ENCODE measurements at places on chromosomes 4 and X. TPM values are rescaled to one million over a fixed set of nuclear protein-coding genes. Genes with fewer than 3 reads are reported as not detected.

DNA sequence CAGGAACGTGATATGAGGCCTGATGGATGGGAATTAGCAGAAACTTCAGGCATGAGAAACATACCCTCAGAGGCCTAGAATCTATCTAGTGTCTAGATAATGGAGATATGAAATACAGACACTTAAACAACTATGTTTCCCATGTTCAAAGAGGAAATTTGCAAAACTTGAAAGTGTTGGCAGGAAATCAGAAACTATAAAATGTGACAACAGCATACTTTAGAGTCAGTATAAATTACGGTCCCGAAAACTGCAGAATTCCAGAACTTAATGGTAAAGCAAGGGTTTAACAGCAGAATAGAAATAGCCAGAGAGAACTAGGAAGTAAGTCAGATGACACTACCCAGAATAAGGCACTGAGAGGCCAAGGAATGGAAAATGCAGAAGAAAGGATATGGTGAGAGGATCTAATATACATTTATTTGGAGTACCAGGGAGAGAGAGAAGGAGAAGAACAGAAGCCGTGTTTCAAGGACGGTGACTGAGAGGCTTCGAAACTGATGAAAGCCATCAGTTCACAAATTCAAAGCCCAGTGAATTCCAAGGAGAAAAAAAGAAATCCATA is 7.4 kb downstream of the HTT-AS start:
- no peak overlapping the region for H3K27ac ChIP-seq
- H3K27me3 ChIP-seq: no peaks in the 10 kb centered on the region
- H3K4me1 ChIP-seq: no peaks in the 10 kb centered on the region
- H3K4me3 ChIP-seq: no peak overlapping the region

DNA sequence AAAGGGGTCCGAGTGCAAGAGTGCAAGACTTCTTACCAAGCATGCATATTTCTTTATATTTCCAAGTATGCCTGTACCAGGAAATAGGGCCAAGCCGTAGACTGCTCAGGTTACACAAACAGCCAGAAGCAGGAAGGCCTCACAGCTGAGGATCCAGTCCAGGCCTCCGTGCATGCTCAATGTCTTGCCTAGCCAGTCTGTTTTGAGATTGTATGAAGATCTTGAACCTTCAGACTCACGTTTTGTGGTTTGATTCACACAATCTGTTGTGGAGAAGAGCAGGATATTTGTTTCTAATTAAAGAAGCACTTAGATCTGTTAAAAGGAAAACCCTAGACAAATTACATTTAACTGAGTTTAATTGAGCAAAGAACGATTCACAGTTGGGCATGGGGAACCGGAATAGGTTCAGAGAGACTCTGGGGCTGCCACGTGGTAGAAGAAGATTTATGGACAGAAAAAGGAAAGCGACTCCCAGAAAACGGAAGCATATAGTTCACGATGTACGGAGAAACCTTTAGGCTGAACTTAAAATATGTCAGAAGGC is 1.2 kb downstream of the MGST2 start:
- peak overlapping the region; percentile 65 for H3K4me3 ChIP-seq
- H3K4me1 ChIP-seq: peaks cover 4% of the 10 kb centered on the region
- H3K36me3 ChIP-seq: no peaks in the 10 kb centered on the region
- H3K27ac ChIP-seq: no peak overlapping the region

Gene PLCXD1
- total RNA-seq: 124 TPM

DNA sequence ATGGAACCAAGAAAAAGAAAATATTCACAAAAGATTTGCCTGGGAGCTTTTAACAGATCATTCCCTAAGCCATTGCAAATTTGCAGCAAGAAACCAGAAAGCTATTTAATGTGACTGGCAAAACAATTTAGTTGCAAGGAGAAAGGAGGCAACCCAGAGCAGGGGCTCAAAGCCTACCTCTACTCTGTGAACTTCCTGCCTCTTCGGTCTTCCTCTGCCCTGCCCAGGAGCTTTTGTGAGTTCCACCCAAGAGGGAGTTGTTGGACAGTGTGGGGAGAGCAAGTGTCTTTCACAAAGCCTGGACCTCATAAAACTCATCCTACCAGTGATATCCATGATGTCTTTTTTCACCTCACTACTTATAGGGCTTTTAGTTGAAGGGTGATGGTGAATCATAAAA is 107.4 kb downstream of the AFF1 start:
- DNase-seq: no peak
- H3K4me1 ChIP-seq: peaks cover 25% of the 10 kb centered on the region
- H3K4me3 ChIP-seq: no peak overlapping the region

DNA sequence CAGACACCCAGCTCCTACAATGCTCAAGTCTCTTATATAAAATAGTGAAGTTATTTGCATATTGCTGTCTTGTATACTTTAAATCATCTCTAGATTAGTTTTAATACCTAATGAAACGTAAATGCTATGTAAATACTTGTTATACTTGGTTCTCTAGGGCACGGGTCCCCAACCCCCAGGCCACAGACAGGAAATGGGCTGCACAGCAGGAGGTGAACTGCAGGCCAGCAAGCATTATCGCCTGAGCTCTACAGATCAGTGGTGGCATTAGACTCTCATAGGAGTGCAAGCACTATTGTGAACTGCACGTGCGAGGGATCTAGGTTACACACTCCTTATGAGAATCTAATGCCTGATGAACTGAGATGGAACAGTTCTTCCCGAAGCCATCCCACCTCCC is 395.9 kb upstream of the EMCN start:
- peaks cover 5% of the 10 kb centered on the region for H3K4me1 ChIP-seq
- DNase-seq: no peak
- no peaks in the 10 kb centered on the region for H3K36me3 ChIP-seq
- no peak overlapping the region for H3K4me3 ChIP-seq

Gene PROM1
- 65.4 TPM for total RNA-seq

DNA sequence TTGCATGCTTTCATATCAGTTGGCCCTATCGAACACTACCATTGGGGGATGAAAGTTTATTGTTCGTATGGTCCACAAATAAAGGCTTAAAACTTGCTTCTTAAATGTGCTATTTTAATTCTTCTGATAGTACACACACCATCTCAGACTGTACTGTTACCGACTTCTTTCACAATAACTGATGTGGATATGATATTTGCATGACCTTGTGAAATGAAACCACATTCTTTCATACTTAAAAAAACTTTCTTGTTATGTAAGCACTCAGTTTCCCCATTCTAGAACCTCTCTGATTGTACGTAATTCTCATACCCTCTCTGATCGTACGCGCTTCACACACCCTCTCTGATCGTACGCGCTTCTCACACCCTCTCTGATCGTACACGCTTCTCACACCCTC is 12.0 kb upstream of the WDR19 start:
- H3K4me1 ChIP-seq: peaks cover 3% of the 10 kb centered on the region
- H3K27ac ChIP-seq: no peak overlapping the region
- no peaks in the 10 kb centered on the region for H3K36me3 ChIP-seq
- H3K27me3 ChIP-seq: no peaks in the 10 kb centered on the region
- no peak overlapping the region for H3K4me3 ChIP-seq

- no peaks in the 10 kb centered on the region for H3K36me3 ChIP-seq
- no peaks in the 10 kb centered on the region for H3K4me1 ChIP-seq
- no peaks in the 10 kb centered on the region for H3K27me3 ChIP-seq
- H3K4me3 ChIP-seq: no peak overlapping the region
- no peak for DNase-seq
These were observed 122.1 kb upstream of the GNPDA2 start for GRCh38 chr4:44848466-44848865.

- no peaks in the 10 kb centered on the region for H3K4me1 ChIP-seq
- no peak for DNase-seq
- H3K27ac ChIP-seq: no peak overlapping the region
- no peak overlapping the region for H3K4me3 ChIP-seq
- peaks cover 38% of the 10 kb centered on the region for H3K36me3 ChIP-seq
- no peaks in the 10 kb centered on the region for H3K27me3 ChIP-seq
These were observed 58.8 kb downstream of the USP46 start for GRCh38 chr4:52600275-52600674.

Gene SRPX2
- total RNA-seq: not detected

- no peak overlapping the region for H3K27ac ChIP-seq
- no peak for DNase-seq
- no peaks in the 10 kb centered on the region for H3K36me3 ChIP-seq
- no peaks in the 10 kb centered on the region for H3K4me1 ChIP-seq
- no peak overlapping the region for H3K4me3 ChIP-seq
These were observed 22.4 kb downstream of the RAB40AL start for GRCh38 chrX:102959471-102959870.

Gene DCHS2
- total RNA-seq: 2.6 TPM

- H3K4me3 ChIP-seq: no peak overlapping the region
- no peak overlapping the region for H3K27ac ChIP-seq
- H3K4me1 ChIP-seq: no peaks in the 10 kb centered on the region
- H3K36me3 ChIP-seq: no peaks in the 10 kb centered on the region
These were observed 94.9 kb upstream of the TBC1D9 start for GRCh38 chr4:140851032-140851636.

Gene CHST7
- 14.1 TPM for total RNA-seq

GRCh38 chr4:181752516-181752915 is 490.7 kb upstream of the TENM3 start:
- no peaks in the 10 kb centered on the region for H3K4me1 ChIP-seq
- no peaks in the 10 kb centered on the region for H3K27me3 ChIP-seq
- DNase-seq: no peak
- H3K27ac ChIP-seq: no peak overlapping the region
- H3K4me3 ChIP-seq: no peak overlapping the region

GRCh38 chr4:159174645-159175084 is 71.8 kb downstream of the RAPGEF2 start:
- H3K4me1 ChIP-seq: peaks cover 13% of the 10 kb centered on the region
- H3K27me3 ChIP-seq: no peaks in the 10 kb centered on the region
- H3K4me3 ChIP-seq: no peak overlapping the region
- DNase-seq: no peak
- H3K27ac ChIP-seq: no peak overlapping the region

Gene TLR3
- 2.0 TPM for total RNA-seq

DNA sequence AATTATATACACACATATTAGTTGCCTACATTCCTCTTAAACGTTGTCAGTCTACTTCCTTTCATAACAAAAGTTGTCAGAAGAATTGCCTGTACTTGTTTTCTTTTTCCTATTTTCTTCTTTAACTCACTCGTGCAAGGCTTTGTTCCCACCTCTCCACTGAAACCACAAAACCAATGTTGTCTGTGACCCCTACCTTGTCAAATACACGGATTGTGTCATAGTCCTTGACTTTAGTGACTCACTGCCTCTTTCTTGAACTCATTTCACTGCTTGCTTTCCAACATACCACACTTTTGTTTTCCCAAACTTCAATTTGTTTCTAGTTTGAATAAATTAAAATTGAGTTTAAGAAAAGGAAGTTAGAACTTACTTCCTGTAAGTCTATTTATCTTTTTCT is 283.9 kb upstream of the AGA start:
- no peaks in the 10 kb centered on the region for H3K4me1 ChIP-seq
- no peak overlapping the region for H3K27ac ChIP-seq
- H3K27me3 ChIP-seq: no peaks in the 10 kb centered on the region
- H3K4me3 ChIP-seq: no peak overlapping the region
- DNase-seq: no peak

- H3K27me3 ChIP-seq: no peaks in the 10 kb centered on the region
- no peak overlapping the region for H3K4me3 ChIP-seq
- H3K27ac ChIP-seq: no peak overlapping the region
- H3K36me3 ChIP-seq: no peaks in the 10 kb centered on the region
- no peak for DNase-seq
- H3K4me1 ChIP-seq: no peaks in the 10 kb centered on the region
These were observed 237.9 kb downstream of the SNCA start for GRCh38 chr4:89599026-89599425.

DNA sequence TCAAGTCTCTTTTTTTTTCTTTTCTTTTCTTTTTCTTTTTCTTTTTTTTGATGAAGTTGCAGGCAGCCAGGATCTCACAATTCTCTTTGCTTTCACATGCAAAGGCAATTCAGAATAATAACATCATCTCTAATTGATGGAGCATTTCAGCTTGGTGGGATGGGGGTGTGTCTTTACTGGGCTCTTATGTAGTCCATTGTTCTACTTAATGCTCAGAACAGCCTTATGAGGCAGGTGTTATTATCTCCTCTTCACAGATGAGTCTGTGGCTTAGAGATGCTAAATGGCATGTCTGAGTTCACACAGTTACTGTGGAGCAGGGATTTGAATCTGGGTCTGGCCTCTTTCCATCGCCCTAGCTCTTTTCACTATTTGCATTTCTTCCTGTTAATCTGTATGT is 70.2 kb downstream of the TRPC5 start:
- no peaks in the 10 kb centered on the region for H3K36me3 ChIP-seq
- peaks cover 9% of the 10 kb centered on the region for H3K4me1 ChIP-seq
- DNase-seq: no peak
- no peak overlapping the region for H3K27ac ChIP-seq
- no peaks in the 10 kb centered on the region for H3K27me3 ChIP-seq

GRCh38 chrX:72038016-72038415 is 93.7 kb downstream of the RTL5 start:
- H3K4me1 ChIP-seq: no peaks in the 10 kb centered on the region
- no peak for DNase-seq
- no peaks in the 10 kb centered on the region for H3K27me3 ChIP-seq
- H3K4me3 ChIP-seq: no peak overlapping the region
- H3K27ac ChIP-seq: no peak overlapping the region
- no peaks in the 10 kb centered on the region for H3K36me3 ChIP-seq
